Pericardium fibroblast (primary cell): ENCODE measurements at places on chromosomes 7 and 10. TPM values are rescaled to one million over a fixed set of nuclear protein-coding genes. Genes with fewer than 3 reads are reported as not detected.

Gene NUTM2E
- total RNA-seq = 0.47 TPM in 1 of 2 replicates, not detected in the other

Gene ATRNL1
- total RNA-seq = 0.26 and 0.70 TPM in 2 replicates

Gene ZPBP
- not detected in 2 replicates for total RNA-seq

Gene COL13A1
- 3.3 and 4.9 TPM in 2 replicates for total RNA-seq

Gene CDC14C
- total RNA-seq = not detected in 2 replicates
